ENCODE measurements at places on chromosomes 6 and 20. TPM values are rescaled to one million over a fixed set of nuclear protein-coding genes. Genes with fewer than 3 reads are reported as not detected.

DNA sequence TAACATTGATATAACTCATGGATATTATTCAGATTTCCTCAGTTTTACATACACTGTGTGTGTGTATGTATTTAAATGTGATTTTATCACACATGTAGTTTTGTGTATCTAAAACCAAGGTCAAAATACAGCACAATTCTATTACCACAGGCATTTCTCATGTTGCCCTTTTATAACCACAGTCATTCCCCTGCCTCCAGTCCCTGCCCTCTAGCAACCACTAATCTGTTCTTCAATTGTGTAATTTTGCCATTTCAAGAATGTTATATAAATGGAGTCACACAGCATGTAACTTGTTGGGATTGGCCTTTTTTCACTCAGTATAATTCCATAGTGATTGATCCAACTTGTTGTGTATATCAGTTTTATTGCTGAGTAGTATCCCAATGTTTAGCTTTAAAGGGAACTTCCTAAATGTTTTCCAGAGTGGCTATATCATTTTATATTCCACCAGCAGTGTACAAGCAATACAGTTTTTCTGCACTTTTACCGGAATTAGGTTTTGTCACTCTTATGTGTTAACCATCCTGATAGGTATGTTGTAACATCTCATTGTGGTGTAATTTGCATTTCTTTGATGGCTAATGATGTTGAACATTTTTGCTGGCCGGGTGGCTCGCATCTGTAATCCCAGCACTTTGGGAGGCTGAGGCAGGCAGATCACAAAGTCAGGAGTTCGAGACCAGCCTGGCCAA, 338.2 kb downstream of the SOX4 start:
- no peak for DNase-seq

The BPI gene
- 0.32 TPM for polyA plus RNA-seq

DNA sequence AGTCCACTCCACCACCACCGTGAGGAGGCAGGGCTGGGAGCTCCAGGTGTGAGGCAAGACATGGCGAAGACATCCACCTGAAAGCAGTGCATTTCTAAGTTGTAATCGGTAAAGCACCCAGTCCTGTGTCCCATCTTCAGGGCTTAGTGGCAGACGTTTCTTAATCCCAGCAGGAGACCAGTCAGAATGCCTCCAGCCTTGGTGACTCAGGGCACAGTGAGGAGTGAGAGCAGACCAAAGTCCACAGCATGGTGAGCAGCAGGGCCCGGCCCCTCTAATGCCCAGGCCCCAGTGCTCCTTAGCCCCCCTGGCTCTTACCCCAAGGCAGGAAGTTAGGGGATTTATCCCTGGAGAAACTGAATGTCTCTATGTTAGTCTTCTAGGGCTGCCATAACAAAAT, 183.9 kb downstream of the SYNDIG1 start:
- no peak for DNase-seq

GRCh38 chr20:38889792-38890496, 36.3 kb upstream of the FAM83D start:
- DNase-seq, result no peak
